ENCODE measurements at places on chromosomes 11 and 22. TPM values are rescaled to one million over a fixed set of nuclear protein-coding genes. Genes with fewer than 3 reads are reported as not detected.

Gene LRRN4CL
- total RNA-seq = under 0.01 TPM

Gene KRTAP5-11
- total RNA-seq = not detected

Gene OR5P2
- not detected for total RNA-seq

Gene CHADL
- total RNA-seq = 0.97 TPM

Gene AQP11
- 0.30 TPM for total RNA-seq

Gene CD248
- 0.65 TPM for total RNA-seq

Gene MMP13
- total RNA-seq = not detected

Gene CLCF1
- total RNA-seq = 0.61 TPM

Gene CABP4
- 0.65 TPM for total RNA-seq

Gene MPEG1
- total RNA-seq = not detected

Gene MPST
- total RNA-seq = 137 TPM

Gene ABCC8
- not detected for total RNA-seq

Gene C11orf16
- not detected for total RNA-seq

Gene PGM2L1
- total RNA-seq = 15.9 TPM

Gene HEPHL1
- not detected for total RNA-seq

Gene SMTN
- total RNA-seq = 146 TPM

Data from epithelial cell of umbilical artery (primary cell).